ENCODE measurements at places on chromosomes 6 and 20.

DNA sequence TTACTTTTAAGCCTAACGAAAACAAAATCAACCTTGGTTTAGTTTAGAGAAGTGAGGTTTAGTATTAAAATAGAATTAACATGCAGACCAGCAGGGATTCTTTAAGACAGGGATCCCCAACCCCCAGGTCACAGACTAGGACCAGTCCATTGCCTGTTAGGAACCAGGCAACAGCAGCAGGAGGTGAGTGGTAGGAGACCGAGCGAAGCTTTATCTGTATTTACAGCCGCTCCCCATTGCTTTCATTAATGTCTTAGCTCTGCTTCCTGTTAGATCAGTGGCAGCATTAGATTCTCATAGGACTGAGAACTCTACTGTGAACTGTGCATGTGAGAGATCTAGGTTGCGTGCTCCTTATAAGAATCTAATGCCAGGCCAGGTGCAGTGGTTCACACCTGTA lies 225.9 kb downstream of the NKAIN2 start:
- no peak for DNase-seq

GRCh38 chr6:31725502-31726350 lies 2.6 kb downstream of the MPIG6B start:
- no peak for DNase-seq

- no peak for DNase-seq
Observed at GRCh38 chr6:12203001-12203400, 87.2 kb upstream of the EDN1 start.

DNA sequence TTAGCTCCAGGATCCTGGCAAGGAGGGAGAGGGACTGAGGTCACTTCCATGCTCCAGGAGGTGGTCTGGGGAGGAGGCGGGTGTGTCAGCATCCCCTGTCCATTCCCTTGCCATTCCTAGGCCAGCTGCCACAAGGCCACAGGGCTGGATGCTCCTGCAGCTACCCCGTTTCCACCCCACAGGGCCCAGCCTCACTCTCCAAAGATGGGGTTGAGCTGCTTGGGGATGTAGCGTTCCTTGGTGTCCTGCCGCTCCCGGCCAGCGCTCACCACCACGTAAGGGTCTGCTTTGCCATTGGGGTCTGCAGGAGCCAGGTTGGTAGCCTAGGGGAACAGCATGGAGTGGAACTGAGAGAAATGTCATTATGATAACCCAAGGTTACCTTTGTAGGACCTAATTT lies 23.0 kb downstream of the ERGIC3 start:
- no peak for DNase-seq

GRCh38 chr20:35568645-35569044 lies 26.8 kb downstream of the ERGIC3 start:
- DNase-seq = no peak

DNA sequence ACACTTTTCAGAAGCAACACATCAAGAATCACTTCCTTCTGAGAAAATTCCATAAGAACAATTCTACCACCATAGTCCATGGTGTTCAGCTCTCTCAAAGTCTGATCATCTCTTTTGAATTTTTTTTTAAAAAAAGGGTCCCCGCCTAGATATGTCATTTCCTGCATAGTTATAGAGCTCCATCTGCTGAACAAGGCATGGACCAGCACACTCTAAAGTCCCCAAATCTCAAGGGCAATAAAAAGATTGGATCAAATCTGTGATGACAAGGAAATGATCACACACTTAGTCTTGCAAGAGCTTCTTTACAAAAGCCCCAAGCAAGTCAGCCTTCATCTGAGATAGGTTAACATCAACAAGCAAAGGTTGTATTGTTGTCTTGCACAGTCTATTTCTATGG lies 100.7 kb upstream of the STMND1 start:
- DNase-seq = no peak

DNA sequence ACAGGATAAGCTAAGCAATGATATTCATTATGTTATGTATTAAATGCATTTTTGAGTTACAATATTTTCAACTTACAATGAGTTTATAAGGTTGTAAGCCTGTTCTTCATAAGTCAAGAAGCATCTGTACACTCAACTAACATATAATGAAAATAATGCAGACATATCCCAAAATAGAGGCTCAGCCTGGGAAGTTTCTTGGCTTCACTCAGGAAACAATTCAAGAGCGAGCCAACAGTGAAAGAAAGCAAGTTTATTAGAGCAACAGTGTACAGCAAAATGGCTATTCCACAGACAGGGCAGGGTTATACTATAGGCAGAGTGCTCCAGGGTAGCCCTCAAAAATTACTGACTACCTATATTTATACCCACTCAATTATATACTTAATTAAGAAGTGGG lies 1581.8 kb downstream of the HACE1 start:
- no peak for DNase-seq

GRCh38 chr6:14258695-14259593 lies 141.4 kb downstream of the CD83 start:
- no peak for DNase-seq

- peak; percentile 22 for DNase-seq
Observed at GRCh38 chr6:27838945-27839625, 73.1 kb downstream of the OR2B2 start.

DNA sequence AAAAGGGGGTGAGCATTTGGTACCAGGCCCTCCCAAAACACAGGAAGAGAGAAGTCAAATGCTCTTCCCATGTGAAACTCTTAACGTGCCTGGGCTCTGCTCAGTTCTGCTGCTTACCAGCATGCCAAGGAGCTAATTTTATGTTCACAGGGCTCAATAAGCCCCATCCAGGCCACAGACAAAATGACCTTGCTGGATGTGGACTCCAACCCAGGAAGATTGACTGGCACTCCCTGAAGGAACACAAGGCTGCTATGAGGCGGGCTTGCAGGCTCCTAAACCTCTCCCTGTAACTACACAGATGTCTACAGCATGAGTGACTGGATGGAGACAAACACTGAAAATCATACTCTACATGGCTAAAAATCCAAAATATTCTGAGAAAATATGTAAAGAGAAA lies 50.6 kb downstream of the CHD6 start:
- no peak for DNase-seq

DNA sequence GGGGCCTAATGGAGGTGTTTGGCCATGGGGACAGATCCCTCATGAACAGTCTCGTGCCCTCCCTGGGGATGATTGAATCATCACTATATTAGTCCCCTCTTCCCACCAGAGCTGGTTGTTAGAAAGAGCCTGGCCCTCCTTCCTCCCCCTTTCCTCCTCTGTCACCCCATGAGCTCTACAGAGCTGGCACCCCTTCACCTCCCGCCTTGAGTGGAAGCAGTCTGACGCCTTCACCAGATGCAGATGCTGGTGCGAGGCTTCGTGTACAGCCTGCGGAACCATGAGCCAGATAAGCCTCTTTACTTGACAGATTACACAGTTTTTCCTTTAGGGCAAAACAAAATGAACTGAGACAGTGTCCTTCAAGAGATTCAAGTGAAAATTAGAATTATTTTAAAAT lies 74.4 kb upstream of the RIPOR2 start:
- DNase-seq = no peak

DNA sequence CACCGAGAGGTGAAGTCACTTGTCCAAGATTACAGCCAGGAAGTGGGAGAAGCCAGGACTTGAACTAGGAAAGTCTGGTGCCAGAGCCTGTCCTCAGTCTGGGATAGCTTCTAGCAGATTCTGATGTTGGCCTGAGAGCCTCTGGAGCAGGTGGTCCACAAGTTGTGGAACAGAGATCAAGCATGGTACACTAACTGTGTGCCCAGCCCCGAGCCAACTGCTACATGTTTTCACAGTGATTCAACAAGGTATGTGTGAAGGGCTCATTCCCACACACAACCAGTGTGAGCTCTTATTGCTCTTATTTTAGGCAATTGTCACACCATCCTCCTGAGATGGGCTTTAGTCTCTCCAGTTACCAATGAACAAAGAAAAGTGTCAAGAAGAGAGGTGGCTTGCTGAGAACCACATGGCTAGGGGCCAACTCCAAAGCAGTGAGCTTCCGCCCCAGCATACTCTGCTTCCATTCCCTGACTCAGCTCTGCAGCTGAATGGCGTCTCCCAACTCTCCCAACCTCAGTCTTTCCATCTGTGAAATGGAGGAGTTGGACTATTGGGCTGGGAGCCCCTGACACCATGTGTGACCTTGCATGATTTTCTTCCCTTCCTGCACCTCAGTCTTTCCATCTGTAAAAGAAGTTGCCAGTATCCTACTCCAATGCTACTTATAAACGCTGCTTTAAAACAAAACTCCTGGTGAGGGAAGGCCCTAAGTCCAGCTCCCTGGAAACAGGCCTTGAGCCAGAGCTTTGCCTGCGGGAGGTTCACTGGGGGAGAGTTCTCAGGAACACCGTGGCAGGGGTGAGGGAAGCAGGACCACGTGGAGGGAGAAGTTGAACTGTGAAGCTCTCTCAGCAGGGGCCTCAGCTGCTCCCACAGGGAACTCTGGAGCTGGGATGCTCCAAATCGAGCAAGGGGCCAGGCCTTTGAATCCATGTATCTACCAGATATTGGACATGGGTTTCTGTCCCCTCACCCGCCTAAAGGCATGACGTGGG lies 40.9 kb downstream of the CDH22 start:
- no peak for DNase-seq

DNA sequence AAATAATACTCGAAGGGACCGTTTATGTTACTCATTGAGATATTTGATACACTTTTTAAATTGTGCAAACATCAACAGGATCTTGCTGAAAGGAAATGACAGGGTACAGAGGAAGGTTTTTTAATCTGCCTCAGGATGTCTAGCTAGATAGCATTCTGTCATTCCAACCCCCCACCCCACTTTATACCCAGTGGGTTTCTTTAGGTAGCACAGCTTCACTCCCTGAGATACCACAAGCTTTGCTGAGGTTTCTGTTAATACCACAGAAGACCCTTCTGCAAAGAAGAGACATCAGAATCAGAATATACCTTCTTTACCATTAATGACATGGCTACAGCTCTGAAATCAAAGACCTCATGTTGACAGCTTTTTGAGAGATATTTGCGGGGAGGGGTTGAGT lies 1.3 kb downstream of the PHACTR2 start:
- DNase-seq = peak; percentile 64

DNA sequence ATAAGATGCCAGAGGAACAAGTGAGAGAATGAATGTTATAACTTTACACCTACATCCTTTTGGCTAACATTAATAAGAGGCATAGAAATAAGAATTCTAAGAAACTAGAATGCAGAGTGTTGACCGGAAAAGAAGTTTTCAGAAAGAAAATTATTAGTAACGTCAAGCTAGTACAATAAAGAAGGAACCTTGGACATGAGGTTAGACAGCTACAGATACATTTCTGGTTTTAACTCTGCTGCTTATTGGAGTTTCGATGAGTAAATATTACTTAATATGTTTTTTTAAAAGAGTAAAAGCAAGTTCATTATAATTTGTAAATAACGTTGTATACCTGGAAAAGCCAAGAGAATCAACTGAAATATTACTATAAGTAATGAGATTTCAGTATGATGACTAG lies 22.7 kb downstream of the TAB2 start:
- DNase-seq = no peak

DNA sequence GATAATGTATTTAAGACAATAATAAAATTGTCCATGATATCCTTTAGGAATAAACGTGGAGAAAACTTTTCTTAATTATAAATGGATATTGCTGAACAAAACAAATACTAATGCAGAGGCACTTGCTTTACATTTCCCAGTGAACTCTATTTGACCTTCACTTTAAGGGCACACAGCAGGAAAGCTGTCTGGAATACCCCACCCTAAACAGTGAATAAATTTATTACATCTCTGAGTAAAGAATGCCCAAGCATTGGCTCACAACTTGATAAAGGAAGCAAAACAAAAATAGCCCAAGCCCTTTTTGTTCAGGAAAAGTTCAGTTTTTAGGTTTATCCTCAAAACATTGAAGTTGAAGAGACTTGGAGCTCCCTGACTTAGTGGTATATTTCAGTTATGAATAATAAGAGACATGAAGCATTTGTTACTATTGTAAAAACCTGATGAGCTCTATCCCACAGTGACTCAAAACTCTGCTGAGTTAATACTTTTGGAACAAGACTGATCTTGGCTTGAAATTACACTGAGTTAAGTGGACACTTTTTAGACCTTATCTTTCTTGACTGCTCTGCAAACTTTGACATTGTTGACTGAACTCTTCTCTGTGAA lies 353.9 kb downstream of the BCKDHB start:
- peak; percentile 19 for DNase-seq

GRCh38 chr6:52649536-52650160 lies 21.3 kb upstream of the TMEM14A start:
- peak; percentile 50 for DNase-seq

- DNase-seq = no peak
Observed at GRCh38 chr6:31378062-31378720, 21.2 kb upstream of the HLA-B start.

GRCh38 chr20:3003416-3003815 lies 40.0 kb upstream of the GNRH2 start:
- no peak for DNase-seq

- no peak for DNase-seq
Observed at GRCh38 chr20:16587066-16587465, 13.8 kb upstream of the KIF16B start.

DNA sequence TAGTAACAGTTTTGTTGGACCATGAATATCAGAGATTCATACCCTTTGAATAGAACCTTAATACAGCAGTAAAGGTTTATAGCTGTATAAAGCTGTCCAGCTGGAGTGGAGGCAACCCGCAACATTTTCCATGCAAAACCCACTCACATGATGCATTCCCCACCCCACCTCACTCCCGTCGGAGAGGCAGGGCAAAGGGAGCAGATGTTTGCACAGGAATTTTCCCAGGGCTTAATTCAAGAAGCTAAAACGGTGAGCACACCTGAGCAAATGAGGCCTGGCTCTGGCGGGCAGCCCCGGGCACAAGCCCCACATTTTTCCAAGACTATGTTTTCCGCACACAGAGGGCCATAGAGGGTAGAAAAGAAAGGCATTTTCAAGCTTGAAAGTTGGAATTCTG lies 191.7 kb downstream of the FOXC1 start:
- no peak for DNase-seq

- peak; percentile 30 for DNase-seq
Observed at GRCh38 chr20:41617059-41617901, 897 bp downstream of the CHD6 start.

- DNase-seq = no peak
Observed at GRCh38 chr20:14997791-14998190, 660.4 kb upstream of the FLRT3 start.

- no peak for DNase-seq
Observed at GRCh38 chr6:313087-313486, 20.8 kb downstream of the DUSP22 start.

DNA sequence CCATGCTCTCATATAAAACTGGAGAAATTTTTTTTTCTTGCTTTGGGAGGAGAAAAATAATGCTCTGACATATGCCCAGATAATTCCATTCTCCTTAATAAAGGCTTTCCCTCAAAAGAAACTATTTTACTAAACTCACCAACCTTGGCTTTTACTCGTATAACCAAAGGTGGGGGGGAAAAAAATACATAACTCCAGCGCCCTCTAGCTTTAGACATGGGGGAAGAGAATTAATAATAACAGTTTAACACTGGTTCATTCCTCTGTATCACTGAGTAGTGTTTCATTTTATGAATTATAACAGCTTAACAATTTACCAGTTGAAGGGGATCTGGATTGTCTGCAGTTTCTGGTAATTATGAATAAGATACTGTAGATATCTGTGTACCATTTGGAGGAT lies 1226.1 kb downstream of the GRIK2 start:
- no peak for DNase-seq

All from skin of body (tissue), 3 donors.